ENCODE measurements at places on chromosomes 11 and 22.

DNA sequence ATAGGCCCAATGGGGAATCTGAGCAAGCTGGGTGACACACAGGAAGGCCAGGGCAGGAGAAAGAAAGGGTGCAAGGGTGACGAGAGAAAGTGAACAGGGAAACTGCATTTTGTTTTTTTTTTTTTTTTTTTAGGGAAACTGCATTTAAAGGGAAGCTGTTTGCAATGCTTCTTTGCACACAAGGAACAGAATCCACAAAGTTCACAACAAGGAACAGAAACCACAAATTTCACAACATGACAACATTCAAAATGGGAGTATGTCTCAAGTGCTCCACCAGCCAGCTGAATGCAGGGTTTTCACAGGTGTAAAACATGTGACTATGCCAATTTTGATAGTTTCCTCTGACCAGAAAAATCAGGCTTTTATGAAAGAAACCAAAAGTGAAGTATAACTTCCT lies 6.8 kb upstream of the PLAAT3 start:
- DNase-seq: no peak

GRCh38 chr11:116126562-116126961 lies 622.3 kb upstream of the CADM1 start:
- no peak for DNase-seq

DNA sequence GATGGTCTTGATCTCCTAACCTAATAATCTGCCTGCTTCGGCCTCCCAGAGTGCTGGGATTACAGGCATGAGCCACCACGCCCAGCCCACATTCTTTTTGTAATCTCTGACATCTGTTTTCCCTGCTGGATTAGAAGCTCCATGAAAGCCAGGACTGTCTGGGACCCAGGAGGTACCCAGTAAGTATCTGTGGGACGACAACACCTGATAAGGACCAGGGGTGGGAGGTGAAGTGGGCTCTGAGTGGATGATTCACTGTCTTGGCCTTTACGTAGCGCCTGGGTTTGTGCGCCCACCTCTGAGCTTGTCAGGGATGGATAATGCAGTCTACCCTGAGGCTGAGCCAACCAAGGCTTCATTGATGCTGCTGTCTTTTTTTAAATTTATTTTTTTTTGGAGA lies 118.8 kb downstream of the ABTB2 start:
- no peak for DNase-seq

DNA sequence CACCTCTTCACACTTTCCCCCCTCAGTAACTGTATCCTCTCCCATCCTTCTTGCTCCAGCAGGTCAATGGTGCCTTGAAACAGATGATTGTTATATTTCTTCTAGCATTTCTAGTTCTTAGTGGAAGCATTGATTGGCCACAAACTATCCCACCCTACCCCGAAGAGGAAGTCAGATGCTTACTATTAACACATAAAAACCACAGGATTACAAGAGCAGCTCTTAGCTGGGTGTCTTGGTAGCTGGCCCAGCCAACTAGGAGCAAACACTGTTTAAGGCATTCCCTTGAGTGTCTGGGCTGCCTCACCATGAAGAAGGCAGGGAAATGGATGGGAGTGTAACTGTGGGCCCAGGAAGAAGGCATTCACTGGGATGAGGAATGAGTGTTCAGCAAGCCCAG lies 176.6 kb downstream of the GRIK4 start:
- DNase-seq: no peak

- DNase-seq: no peak
These were observed 8.3 kb downstream of the PGAP2 start for GRCh38 chr11:3816673-3817072.

- DNase-seq: no peak
These were observed 36.8 kb downstream of the TBX1 start for GRCh38 chr22:19797086-19798002.

GRCh38 chr11:27694992-27695391 lies 5.3 kb downstream of the BDNF start:
- DNase-seq: no peak

DNA sequence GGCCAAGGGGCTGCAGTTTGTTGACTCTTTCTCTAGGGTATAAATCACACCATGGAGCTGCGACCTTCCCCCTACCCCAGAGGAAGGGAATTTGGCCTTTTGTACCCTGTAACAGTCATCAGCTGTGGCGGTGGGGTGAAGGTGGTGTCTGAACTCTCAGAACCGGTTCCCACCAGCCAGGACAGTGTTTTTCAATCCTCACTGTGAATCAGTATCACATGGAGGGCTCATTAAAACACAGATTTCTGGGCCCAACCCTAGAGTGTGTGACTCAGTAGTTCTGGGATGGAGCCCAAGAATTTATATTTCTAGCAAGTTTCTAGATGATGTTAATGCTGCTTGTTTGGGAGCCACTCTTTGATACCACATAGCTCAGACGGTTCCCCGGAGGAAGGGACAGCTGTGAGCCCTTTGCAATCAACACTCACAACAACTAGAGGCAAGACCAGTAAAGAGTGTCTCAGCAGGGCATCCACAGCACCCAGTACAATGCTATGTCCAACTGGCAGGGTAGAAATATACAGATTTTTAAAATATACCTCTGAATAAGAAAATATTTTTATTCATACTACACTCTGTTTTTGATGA lies 43.9 kb upstream of the FAT3 start:
- DNase-seq: no peak

DNA sequence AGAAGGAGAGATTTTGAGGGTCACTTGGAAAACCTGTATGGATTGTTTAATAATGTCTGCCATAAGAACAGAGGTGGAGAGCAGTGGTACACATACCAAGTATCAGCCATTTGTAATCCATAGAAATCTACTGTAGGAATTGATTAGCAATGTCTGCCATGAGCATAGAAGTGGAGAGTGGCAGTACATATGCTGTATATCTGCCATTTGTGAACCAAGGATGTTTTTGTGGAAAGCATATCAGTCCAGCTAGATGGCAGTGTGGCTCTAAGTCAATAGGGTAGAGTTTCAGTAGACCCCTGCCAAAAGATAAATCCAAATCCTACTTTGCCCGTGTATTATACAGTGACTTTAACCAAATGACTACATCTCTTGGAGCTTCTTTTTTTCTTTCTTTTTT lies 82.9 kb upstream of the SEZ6L start:
- DNase-seq: no peak

DNA sequence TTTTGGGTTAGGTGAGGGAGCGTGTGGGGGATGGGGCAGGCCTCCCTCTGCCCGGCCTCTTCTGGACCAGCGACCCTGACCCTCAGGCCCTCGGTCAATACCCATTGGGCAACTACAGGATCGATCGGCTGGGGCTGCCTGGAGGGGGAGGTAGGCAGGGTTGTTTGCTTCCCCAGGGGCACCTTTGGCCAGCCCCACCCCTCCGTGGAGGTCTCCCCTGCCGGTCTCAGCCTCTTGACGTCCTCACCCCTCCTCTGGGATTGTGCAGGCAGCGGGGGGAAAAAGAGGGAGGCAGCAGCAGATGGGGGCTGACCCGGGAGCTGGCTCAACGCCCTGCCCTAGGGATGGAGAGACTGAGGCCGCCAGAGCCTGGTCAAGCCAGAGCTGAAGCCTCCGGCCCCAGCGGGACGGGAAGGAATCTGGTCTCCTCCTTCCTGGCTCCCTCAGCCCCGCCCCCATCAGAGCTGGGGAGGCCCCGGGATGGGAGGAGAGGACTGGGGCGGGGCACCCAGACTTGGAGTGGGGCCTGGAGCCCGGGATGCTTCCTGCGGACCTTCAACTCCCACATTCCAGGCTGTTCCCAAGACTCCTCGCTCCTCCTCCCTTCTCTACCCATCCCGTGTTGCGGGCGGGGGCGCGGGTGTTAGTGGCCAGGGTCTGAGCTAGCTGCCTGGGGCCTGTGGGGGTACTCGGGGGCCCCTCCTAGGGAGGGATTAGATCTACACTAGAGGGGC lies 14.4 kb upstream of the CDC42EP1 start:
- no peak for DNase-seq

GRCh38 chr11:126748793-126749192 lies 251.8 kb downstream of the KIRREL3 start:
- no peak for DNase-seq

- no peak for DNase-seq
These were observed 252.5 kb downstream of the DCDC1 start for GRCh38 chr11:31117038-31117437.

DNA sequence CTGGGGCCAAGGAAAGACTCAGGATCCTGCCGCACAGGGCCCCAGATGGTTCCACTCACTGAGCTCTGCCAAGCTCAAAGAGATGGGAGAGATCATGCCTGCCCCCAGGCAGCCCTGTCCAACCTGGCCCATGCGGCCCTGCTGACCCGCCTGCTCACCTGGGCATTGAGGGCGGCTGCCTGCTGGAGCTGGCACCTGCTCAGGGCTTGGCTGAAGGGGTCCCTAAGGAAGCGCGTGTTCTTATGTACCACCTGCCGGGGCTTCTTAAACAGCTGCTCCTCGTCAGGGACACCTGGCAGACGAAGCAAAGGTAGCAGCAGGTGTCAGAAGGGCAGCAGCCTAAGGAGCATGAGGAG lies 5.5 kb downstream of the ESS2 start:
- no peak for DNase-seq

- no peak for DNase-seq
These were observed 782.9 kb upstream of the API5 start for GRCh38 chr11:42528911-42529310.

GRCh38 chr11:113147249-113147648 lies 167.1 kb upstream of the TTC12 start:
- no peak for DNase-seq

DNA sequence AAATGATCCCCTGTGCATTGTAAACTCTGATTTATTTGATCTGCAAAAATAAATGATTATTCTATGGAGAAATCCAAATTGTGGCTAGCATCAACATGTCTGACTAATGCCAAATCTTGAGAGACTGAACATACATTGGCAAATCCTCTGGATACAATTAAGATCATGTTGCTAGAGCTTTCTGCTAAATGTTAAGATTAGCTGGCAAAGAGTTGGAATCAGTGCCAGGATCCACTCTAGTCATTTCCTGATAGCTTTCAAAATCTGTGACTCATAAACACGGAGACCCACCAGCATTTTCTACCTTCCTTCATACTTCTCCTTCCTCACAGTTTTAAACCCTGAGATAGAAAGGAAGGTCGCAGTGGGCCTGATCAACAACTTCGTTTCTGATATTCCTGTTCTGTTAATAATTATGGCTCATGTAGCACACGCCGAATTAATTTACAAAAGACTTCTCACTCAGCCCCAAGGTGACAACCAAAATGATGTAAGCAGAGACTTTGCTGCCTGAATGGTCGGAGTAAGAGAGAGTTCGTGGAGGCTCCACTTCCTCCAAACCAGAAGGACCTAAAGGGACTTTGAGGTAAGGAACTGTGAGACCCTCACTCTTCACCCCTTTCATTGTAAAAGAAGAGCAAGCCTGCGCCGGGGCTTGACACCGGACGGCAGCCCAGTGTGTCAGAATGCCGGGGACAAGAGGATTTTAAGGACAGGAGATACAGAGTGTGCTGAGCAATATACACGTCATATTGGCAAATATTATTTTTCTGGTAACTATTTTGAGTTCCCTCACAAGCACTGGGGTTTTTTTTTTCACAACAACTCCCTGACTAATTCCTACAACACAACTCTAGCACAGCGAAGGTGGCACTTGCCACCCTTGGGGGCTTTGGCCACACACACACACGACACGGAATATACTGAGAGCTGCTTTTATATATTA lies 42.0 kb downstream of the SERPINH1 start:
- DNase-seq: no peak

- DNase-seq: no peak
These were observed 60.1 kb downstream of the CTSC start for GRCh38 chr11:88277349-88277915.

DNA sequence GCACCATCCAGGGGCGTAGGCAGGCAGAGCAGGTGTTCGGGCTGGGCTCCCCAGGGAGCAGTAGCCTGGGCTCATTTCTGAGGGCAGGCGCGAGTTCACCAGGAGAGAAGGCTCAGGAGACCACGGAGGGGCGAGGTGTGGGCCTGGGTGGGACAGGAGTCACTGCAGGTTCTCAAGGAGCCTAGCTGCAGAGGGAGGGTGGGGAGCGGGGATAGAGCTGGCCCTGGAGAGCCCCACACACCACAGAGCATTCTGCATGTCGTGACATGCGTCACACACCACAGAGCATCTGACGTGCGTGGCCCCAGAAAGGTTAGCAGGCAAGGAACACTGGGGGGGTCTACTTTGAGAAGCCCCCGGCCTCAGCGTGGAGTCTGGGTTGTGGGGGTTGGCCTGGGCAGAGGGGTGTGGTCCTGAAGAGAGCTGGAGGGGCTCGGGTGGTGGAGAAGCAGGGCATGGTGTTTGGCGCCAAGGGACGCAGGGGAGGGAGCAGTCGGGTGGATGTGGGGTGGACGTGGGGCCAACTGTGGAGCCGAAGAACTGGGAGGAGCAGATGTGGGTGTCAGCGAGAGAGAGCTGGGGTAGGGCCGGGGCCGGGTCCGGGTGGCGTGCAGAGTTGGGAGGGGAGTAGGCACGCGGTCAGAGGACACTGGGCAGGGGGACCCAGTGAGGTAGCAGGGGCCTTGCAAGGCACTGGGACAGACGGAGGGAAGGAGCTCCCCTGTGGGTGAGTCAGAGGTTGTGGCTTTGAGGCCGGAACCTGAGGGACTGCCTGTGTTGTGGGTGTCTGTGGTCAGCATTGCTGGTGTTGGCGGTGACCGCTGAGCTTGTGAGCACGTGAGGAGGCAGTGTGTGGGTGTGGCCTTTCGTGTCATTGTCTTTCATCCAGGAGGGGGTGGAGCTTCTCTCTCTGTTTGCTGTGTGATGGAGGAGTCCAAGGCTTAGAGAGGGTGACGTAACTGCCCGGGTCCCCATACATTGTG lies 25.5 kb downstream of the CTTN start:
- DNase-seq: no peak

DNA sequence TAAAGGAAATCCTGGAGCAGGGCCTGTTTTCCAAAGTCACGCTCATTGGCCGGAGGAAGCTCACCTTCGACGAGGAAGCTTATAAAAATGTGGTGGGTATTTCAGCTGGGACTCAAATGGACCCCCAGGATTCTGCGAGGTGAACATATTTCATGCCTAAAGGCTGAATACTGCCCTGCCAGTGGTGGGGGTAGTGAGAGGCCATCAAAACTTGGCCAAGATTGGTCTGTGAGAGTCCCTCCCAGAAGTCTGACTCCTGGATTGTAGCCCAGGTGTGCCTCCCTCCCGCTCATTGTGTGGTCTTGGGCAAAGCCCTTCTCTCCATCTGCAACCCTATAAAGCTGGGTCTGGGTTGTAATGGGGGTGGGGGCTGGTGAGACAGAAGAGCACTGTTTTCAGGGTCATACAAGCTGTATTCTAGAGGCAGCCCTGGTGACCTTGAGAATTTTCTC lies 853 bp downstream of the HTATIP2 start:
- DNase-seq: no peak

Data from stimulated activated CD4-positive, alpha-beta T cell treated with anti-CD3 and anti-CD28 coated beads, TNF-alpha, amount 100 ng/mL, for 1 hour (primary cell).